ENCODE measurements at places on chromosomes 4 and X.

DNA sequence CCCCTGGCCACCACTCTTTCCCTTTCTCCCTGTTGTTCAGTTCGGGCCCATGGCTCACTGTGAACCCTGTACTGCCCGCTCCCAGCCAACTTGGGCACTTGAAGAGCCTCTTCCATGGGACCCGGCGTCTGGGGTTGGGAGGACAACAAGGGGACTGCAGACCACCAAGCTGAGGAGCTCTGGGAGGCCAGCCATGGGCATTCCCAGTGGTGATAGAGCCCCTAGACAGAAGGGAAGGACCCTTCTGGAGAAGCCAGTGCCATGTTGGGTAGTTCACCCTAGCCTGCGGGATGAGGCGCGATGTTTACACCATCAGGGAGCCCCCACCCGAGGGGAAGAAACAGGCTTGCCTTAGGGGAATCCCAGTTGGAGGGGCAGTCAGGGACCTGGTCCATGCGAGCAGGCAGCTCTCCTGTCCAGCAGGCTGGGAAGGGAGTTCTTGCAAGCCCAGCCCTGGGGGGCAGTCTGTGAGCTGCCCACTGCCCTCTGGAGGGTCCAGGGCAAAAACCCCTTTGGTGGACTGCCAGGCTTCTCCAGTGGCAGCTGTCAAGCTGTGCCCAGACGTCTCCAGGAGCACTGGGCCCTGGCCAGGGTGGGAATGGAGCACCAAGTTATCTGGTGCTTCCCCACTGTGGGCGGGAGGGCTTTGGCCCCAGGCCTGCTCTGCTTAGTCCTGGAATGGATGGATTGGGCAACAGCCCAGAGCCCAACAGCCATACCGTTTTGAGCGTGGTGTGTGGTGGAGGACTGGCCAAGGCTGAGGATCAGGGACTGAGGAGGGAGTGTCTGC lies 23.7 kb upstream of the UBA1 start:
- DNase-seq: no peak

GRCh38 chr4:2996415-2996814 lies 33.0 kb downstream of the GRK4 start:
- no peak for DNase-seq

GRCh38 chr4:83405844-83406816 lies 49.5 kb downstream of the HELQ start:
- no peak for DNase-seq

DNA sequence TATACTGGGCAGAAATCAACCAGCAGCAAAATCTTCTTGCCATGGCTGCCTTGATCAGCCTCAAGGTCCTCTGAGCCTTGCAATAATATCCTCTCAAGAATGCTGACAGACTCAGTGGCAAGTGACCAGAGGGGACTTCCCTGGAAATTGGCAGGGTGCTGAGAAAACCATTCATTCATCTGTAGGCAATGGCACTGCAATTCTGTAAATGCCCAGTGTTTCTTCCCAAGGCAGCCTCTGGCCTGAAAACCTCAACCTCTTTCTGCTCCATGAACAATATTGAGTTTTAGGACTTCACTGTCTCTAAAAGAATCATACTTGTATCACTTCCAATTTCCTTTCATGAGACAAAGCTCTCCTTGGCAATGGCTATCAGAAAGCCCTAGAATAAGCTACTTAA lies 754.3 kb upstream of the TENM3 start:
- DNase-seq: no peak

DNA sequence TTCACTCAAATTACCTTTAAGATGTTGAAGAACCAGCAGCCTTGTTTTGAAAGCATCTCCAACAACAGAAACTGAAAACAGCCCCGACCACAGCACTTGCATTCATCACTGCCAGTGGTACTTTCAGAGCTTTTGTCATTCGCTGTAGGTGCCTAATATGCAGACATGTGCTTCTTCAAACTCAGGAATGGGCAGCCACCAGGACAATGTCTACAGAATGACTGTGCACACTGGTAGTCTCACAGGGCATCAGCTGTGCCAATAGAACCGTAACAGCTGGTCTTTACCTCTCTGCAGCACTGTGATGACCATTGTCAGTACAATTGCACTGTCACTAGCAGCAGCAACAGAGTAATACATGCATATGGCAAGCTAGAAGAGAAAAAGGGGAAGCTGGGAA lies 1149.7 kb downstream of the STPG2 start:
- DNase-seq: no peak

GRCh38 chrX:23902419-23902818 lies 5.3 kb downstream of the APOO start:
- DNase-seq: no peak

DNA sequence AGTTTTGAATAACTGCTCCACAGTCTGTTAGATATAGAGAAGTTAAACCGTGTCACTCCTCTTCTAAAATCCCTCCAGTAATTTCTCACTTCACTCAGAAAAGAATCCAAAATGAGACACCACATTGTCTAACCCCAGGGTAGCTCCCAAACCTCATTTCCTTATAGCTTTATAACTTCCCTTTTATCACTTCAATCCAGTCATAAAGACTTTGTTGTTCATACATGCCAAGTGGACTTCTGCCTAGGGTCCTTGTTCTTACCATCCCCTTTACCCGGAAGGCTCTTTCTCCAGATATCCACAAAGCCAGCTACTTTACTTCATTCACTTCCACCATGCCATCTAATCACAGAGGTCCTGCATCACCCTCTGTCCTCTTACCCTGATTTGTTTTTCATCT lies 156.2 kb downstream of the GABRB1 start:
- no peak for DNase-seq

GRCh38 chrX:139112432-139112831 lies 400.9 kb upstream of the FGF13 start:
- DNase-seq: no peak

DNA sequence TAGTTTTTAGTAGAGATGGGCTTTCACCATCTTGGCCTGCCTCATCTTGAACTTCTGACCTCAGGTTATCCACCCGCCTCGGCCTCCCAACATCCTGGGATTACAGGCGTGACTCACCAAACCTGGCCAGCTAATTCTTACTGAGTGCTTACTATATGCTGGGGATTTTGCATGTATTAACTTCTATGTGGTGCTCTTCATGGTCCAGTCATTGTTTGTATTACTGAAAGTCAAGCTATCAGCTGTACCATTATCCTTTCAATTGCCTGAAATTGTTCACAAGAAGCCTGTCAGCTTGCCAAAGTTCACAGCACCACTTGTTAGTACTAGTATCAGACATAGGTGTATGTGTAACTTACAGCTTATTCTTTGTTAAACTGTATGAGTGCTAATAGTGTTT lies 1272.1 kb downstream of the ARAP2 start:
- DNase-seq: no peak

GRCh38 chrX:13515211-13515930 lies 54.0 kb upstream of the EGFL6 start:
- no peak for DNase-seq

DNA sequence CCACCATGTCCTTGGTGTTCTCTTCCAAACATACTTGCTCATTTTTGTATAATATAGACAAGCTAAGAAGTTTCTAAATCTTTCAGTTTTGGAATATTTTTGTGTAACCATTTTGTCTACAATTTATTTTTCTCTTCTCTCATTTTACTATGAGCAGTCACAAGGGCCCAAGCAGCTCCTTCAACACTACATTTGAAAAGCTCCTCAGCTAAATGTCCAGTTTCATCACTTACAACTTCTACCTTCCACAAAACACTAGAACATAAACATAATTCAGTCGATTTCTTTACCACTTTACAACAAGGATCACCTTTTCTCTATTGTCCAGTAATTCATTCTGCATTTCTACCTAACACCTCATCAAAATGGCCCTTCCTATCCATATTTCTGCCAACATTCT lies 554.4 kb downstream of the RAB28 start:
- no peak for DNase-seq

- no peak for DNase-seq
Observed at GRCh38 chr4:143025081-143025704, 159.5 kb upstream of the USP38 start.

All from activated CD8-positive, alpha-beta memory T cell treated with anti-CD3 and anti-CD28 coated beads for 1 hour (primary cell).